CD4-positive, alpha-beta T cell treated with Interleukin-21 for 1 hour (primary cell): ENCODE measurements at places on chromosomes 3 and 15.

GRCh38 chr15:100526027-100526481, 2.7 kb downstream of the CERS3 start:
- no peak for DNase-seq

DNA sequence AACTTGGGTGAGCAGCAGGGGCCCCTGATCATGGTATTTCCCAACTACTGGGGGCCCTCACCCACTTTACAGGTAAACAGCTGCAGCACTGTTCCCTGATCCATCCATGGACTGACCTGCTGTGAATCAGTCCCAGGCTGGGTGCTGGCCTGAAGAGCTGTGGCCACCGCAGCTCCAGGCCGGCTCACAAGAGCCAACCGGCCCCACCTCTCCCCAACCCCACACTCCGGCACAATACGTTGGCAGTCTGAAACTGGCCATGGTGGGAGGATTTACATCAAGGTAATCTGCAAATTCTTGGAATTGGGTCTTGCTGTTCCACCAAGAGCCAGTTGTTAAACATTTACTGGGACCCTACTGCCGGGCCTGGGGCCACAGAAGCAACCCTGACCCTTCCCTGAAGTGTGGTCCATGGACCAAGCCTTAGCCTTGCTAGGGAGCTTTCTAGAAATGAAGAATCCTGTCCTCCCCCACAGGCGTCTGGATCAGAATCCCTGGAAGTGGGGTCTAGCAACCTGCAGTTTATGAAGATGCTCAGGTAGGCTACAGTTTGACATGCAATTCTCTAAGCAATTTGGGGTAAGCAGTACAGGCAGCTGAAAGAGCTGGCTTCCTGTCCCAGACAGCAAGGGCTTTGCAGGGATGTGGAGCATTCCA, 3.7 kb downstream of the SLC6A20 start:
- DNase-seq = no peak

- no peak for DNase-seq
These were observed 29.2 kb downstream of the TMOD2 start for GRCh38 chr15:51780636-51781035.

DNA sequence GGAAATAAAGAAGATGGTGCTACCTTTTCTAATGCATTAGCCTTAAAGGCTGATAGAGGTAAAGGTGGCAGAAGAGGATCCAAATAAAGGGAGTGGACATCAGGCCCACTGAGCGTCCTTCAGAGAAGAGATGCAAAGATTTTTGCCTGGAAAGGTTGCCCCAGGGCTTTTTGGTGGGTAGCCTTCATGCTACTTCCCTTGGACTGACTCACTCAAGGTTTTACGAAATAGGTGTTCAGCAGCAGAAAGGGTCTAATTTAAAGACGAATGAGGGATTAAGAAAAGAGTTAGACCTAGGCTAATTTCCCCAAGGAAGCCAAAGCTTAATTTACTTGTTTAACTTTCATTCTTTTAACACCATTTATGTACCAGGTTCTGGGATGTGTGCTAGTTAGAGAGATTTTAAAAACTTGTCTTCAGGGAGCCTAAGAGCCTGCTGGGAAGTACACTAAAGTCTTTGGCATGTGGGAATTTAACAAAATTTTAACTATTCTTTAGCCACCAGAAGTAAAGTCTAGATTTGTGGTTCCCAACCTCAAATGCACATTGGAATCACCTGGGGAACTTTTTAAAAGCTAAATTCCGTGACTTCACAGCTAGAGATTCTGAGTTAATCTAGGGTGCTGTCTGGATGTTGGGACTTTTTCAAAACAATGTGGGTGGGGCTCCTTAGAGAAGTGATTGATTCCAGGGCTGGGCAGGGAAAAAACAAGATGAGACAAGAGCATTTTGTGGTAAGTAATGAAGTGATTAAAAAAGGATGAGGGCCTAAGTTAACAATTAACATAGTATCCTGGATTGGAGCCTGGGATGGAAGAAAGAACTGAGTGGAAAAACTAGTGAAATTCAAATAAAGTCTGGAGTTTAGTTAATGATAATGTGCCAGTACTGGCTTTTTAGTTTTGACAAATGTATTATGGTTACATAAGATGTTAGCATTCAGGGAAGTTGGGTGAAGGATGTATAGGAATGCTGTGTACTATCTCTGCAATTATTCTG, 3.4 kb downstream of the IL20RB start:
- DNase-seq = no peak

GRCh38 chr15:39125904-39126303, 455.0 kb upstream of the THBS1 start:
- peak; percentile 33 for DNase-seq

GRCh38 chr15:57312318-57313133, 63.8 kb upstream of the CGNL1 start:
- DNase-seq = no peak

- peak; percentile 44 for DNase-seq
These were observed at the start of gene MYZAP for GRCh38 chr15:57591822-57592367. TSS of gene MYZAP (plus strand) at chr15:57591904. CDS start at chr15:57592035, 131 bp downstream.

DNA sequence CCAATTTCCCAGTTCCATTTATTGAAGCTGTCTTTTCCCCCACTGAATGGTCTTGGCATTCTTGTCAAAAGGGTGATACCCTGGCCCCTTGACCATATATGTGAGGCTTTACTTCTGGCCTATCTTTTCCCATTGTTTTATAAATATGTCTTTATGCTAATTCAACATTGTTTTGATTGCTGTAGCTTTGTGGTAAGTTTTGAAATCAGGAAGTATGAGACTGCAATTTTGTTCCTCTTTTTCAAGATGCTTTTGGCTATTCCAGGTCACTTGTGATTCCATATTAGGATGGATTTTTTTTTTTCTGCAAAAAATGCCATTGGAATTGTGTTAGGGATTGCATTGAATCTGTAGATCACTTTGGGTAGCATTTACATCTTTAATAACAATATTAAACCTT, 141.2 kb upstream of the MANF start:
- DNase-seq = no peak

DNA sequence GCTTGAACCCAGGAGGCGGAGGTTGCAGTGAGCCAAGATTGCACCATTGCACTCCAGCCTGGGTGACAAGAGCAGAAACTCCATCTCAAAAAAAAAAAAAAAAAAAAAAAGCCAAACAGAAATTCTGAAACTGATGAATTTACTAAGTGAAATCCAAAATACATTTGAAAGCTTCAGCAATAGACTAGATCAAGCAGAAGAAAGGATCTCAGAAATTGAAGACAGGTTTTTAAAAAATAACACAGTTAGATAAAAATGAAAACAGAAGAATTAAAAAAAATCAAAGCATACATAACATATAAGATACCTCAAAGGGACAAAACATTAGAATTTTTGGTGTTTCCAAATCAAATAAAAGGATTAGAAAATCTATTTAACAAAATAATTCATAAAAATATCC, 114.4 kb downstream of the TP63 start:
- DNase-seq = no peak

- DNase-seq = no peak
These were observed 510.5 kb upstream of the CBLB start for GRCh38 chr3:106379251-106379750.

- peak; percentile 68 for DNase-seq
These were observed 566 bp downstream of the HMCES start for GRCh38 chr3:129278966-129279906.

DNA sequence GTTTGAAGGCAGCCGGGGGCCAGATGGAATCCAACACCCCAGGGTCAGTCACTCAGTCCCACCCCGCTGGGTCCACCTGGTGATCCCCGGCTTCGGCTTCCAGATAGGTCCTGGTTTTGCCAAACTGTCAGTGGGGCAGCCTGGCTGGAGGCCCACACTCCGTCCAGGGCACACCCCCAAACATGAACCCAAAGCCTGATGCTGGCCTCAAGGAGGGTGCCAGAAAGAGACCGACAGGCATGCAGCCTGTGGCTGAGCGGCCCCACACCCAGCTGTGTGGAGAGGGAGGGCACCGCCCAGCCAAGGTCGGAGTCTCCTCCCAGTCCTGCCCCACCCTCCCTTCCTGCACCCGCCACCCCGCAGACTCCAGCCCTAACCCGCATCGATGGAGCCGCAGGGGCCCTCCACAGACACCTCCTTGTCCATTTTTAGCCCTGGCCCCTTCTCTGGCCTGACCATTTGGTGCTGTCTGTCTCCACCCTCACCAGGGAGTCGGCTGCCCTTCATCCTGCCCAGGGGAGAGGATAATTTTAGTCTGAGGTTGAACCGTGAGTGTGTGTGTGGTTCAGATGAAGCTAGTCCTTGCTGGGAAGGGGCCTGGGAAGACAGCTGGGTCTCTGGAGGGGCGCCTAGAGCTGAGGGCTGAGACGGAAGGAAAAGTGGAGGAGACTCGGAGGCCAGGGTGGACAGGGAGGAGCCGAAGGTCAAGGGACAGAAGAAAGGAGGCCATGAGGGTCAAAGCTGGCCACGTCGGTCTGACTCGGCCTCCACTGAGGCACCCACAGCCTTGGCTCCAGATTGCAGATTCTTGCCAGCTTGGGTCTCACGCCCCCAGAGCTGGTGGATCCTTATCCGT, 23.1 kb downstream of the TNK2 start:
- no peak for DNase-seq

GRCh38 chr3:62203152-62203551, 170.2 kb downstream of the FEZF2 start:
- DNase-seq = no peak

DNA sequence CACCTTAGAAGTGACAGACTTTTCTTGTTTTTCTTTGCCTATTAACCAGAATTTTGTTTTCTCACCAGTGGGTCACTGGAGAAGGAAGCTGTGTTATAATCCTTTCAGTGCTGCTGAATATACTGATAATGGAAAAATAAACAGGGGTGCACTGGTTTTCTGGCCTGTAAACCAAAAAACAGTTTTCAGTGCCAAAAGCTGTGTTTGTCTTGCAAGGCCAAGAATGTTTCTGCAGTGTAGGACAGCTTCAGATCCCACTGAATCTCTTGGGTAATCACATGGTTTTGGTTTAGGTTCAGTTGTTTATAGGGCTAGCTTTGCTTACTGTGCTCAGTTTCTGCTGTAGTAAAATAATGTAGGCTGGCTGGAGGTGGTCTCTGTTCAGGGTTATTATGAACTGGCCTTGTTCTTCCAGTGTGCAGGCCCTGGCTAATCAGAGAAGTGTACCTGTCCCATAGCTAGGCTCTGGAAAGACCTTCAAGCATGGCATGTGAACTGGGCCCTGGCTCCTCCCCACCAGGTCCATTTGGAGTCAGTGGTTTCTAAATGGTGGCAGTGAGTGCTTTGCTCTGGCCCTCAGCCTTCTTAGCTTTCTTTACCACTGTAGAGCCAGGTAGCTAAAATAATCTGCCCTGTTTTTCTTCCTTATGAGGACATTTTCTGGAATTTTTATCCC, 18.7 kb downstream of the PDE8A start:
- DNase-seq = no peak

DNA sequence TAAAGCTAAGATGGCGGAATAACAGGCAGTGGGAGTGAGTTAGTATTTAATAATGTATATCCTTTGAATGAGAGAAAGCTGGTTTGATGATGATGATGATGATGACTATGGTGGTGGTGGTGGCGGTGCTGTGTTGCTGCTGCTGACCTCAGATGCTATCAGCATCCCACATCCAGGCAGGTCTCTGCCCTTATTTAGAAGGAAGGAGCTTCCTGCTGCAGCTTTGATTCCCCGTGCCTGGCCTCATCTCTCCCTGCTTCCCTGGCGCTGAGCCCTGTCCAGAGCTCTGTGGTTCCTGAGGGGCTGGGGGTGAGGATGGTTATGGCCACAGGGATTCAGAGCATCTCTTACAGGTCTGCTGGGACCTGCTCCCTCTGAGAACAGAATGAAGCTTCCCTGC, 73.1 kb downstream of the RAB11A start:
- no peak for DNase-seq

DNA sequence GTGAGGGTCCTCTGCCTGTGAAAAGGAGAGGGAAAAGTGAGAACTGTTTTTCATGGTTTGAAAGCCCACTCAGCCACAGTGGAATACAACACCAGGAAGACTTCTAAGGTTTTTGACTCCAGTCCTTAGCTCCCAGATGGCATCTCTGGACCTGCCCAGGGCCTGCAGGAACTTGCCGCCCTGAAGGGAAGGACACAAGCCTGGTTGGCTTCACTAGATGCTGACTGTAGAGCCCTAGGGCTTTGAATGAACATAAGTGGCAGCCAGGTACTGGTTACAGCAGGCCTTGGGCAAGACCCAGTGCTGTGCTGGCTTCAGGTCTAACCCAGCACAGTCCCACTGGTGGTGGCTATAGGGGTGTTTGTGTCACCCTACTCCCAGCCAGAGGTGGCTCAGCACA, 21.3 kb upstream of the TMEM266 start:
- DNase-seq = no peak

- DNase-seq = peak; percentile 14
These were observed 249.3 kb upstream of the FEZF2 start for GRCh38 chr3:62622553-62623174.

- DNase-seq = no peak
These were observed 50.3 kb downstream of the LRIG1 start for GRCh38 chr3:66450390-66451022.

GRCh38 chr3:13827699-13828098, 52.2 kb downstream of the WNT7A start:
- no peak for DNase-seq

- no peak for DNase-seq
These were observed 215.6 kb upstream of the RBMS3 start for GRCh38 chr3:29065211-29065785.
